GM19239 (cell line): ENCODE measurements at places on chromosomes 3 and 15.

- no peak for DNase-seq
These were observed 5.0 kb downstream of the NAA50 start for GRCh38 chr3:113741086-113741485.

GRCh38 chr3:111748132-111748531 is 110.9 kb upstream of the PHLDB2 start:
- no peak for DNase-seq

GRCh38 chr15:72319360-72319984 is 485 bp downstream of the CELF6 start:
- peak; percentile 30 for DNase-seq

- no peak for DNase-seq
These were observed 73.8 kb downstream of the AAGAB start for GRCh38 chr15:67180514-67181191.

- peak; percentile 62 for DNase-seq
These were observed 48.5 kb downstream of the CHCHD6 start for GRCh38 chr3:126752303-126753190.

- no peak for DNase-seq
These were observed 155.9 kb upstream of the ICE2 start for GRCh38 chr15:60634815-60635214.

DNA sequence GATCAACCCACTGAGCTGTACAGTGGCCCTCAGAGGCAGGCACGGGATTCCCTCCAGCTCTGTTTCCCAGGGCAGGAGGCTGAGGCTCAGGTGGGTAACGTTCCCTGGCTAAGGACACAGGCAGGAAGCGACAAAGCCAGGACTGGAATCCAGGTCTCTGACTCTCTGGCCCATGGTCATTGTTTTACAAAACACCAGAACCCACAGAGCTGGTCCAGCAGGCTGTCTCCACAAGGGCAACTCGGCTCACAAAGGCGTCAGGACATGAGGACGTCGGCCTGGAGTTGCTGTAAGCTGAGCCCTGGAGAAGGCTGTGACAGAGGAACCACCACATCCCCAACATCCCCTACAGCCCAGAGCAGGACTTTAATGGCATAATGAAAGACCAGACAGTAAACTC is 30.7 kb downstream of the NUP210 start:
- DNase-seq, result no peak

GRCh38 chr3:187889601-187890404 is 144.5 kb upstream of the BCL6 start:
- no peak for DNase-seq

- peak; percentile 16 for DNase-seq
These were observed 69.7 kb downstream of the SCN5A start for GRCh38 chr3:38579551-38580449.

DNA sequence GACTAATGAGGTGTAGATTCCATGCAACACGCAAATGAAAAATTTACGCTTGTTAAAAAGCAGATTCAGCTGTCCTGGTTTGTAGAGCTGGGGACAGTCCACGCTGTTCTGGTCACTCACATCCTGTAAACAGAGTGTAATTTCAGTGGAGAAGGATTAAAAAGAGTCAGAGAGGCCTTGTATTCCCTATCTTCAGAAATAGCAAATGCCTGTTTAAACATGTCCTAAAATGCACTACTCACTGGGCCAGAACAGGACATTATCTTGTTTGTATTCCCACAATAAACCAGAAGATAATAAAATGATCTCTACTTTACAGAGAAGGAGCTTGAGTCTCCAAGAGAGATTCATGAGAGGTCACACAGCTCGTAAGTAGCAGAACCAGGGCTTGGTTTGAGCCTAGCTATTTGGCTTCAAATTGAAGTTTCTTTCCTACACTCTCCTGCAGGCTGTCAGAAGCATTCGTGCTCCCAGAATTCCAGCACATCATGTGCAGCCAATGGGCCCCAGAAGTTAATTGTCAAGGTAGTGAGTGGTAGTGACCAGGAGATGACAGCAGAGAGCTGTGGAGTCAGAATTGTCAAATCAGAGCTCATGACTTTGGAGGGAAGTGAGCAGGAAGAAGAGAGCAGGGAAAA is 242.5 kb downstream of the ATP8B4 start:
- DNase-seq, result no peak

- DNase-seq, result no peak
These were observed 3.4 kb downstream of the LRIG1 start for GRCh38 chr3:66497288-66497984.

DNA sequence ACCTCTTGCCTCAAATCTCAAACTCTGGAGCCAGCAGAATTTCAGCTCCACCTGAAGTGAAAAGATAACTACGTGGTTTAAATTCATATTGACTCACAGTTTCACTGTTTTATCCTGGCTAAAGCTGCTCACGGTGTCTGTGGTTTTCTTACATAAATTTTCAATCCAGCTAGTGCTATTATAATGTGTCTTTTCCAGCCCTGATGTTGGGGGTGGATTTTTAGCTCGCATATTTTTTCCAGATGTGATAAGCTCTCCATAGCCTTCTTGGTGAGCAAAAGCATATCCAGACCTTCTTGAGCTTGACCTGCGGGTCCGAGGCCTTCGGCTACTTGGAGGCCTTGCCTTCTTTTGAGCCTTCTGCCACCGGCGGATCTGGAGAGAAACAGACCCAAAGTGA is 239.3 kb downstream of the DTWD1 start:
- DNase-seq, result no peak

- DNase-seq, result no peak
These were observed 44.5 kb downstream of the OXNAD1 start for GRCh38 chr3:16309558-16309957.

GRCh38 chr3:111315930-111316587 is 225.9 kb upstream of the CD96 start:
- DNase-seq, result no peak

- no peak for DNase-seq
These were observed 453 bp upstream of the LTF start for GRCh38 chr3:46465196-46465520.

- peak; percentile 74 for DNase-seq
These were observed 29.7 kb downstream of the PLXND1 start for GRCh38 chr3:129576514-129577352.

DNA sequence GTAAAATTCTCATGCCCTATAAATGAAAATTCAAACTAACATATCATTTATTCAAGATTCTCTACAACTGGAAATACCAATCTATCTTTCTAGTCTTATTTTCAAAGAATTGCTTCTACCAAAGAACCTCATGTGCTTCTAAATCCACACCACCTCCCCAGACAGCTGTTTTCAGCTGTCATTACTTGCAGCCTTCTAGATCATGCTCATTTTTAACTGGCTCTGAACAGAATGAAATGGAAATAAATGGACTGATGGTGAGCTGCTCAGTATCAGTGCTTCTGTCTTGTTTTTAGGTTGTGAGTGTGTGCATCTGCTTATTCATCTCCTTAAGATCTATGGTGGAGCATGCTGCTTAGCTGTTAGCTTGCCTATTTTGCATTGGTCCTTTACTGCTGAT is 29.4 kb downstream of the GOLGB1 start:
- DNase-seq, result no peak

DNA sequence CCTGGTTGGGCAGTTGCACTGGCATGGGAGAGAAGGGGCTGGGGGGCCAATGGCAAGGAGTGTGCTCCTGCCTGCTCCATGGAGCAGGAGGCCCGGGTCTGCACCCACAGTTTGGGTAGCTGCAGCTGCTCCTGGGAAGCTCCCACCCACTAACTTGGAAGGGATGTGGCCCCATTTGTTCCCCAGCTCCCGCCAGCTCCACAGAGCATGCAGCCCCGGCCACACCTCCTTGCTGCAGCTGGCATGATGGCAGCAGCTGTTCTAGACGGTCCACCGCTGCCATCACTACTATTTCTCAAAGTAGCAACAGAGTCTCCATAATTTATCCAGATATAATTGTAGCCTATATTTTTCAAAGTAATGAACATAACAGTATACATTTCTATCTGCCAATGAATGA is 65.8 kb downstream of the PIK3CB start:
- DNase-seq, result no peak

DNA sequence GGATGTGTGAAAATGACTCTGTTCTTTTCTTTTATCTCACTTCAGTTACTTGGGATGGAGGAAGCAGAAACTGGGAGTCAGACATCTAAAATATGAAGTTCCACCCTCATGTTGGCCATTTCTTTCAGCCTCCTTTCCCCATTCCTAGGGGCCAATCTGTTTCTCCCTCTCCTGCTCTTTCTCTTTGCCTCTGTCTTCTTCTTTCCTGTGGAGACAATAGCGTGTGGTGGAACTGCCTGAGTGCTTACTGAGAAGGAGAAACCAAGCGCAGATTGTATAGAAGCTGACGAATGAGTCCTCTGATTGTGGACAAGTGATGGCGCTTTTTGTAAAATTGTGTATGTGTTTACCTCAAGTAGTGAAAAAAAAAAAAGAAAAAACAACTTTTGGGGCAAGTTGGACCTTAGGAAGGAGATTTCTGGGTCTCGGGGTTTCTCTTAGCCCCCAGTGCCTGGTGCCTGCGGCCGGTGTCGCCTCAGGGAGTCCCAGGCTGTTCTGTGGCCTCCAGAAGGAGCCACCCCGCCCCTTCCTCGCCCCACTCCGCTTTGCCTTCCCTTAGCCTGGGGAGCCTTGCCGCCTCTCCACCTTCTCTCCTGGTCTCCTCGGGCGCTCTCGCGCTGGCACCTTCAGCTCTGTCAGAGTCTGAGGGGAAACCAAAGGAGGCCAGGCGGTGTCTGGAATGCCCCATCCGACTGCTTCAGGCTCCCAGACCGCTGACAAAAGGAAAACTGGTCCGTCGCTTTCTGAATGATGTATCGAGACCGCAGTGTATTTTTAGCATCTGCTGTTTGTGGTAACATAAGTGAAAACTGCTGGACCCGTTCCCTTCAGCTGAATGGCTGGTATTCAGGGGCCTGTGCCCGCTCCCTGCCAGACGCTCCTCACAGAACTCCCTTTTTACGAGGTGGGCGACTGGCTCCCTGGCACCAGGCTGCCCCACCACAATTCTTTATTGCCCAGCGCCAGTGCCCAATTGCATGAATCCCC is 30.1 kb downstream of the SCG5 start:
- no peak for DNase-seq

- DNase-seq, result no peak
These were observed 46.2 kb downstream of the NRG4 start for GRCh38 chr15:75966073-75966472.

GRCh38 chr3:195129072-195129643 is 141.8 kb downstream of the XXYLT1 start:
- DNase-seq, result no peak

DNA sequence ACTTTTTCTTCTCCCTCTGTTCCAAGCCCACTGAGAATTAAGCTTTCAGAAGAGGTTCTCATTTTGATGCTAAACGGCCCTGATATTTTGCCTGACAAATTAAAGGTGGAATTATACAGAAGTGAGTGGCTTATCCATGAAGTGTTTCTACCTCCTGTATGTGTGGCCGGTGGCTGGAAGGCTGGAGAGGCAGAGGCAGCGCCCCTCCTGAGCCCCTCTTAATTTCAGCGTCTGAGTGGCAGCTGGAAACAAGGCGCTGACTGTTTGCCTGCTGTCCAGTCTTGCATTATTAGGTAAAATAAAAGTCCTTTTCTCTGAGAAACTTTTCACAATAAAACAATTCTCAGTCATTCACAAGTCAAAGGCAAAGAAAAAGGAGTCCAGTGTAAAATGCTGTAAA is 685.7 kb downstream of the MCTP2 start:
- DNase-seq, result no peak

GRCh38 chr3:83426300-83426699 is 1532.5 kb upstream of the CADM2 start:
- DNase-seq, result no peak

- no peak for DNase-seq
These were observed 71.1 kb upstream of the XCR1 start for GRCh38 chr3:46098319-46098761.

- no peak for DNase-seq
These were observed 1280.4 kb downstream of the NSUN3 start for GRCh38 chr3:95343228-95343627.

DNA sequence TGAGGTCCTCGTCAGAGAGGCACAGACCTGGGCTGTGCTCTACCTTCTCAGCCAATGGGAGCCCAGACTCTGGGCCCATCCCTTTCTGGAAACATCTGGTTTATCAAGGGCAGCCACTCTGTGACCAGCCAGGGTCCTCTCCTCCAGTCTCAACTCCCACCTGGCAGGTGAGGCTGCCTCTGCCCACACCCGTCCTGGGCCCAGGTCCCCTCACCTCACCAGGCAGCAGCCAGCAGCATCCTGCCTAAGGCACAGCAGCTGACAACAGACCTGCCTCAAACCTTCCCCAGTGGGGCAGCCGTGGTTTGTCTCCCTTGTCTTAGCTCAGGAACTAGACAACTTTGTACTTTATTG is 8.7 kb upstream of the VIPR1 start:
- no peak for DNase-seq

DNA sequence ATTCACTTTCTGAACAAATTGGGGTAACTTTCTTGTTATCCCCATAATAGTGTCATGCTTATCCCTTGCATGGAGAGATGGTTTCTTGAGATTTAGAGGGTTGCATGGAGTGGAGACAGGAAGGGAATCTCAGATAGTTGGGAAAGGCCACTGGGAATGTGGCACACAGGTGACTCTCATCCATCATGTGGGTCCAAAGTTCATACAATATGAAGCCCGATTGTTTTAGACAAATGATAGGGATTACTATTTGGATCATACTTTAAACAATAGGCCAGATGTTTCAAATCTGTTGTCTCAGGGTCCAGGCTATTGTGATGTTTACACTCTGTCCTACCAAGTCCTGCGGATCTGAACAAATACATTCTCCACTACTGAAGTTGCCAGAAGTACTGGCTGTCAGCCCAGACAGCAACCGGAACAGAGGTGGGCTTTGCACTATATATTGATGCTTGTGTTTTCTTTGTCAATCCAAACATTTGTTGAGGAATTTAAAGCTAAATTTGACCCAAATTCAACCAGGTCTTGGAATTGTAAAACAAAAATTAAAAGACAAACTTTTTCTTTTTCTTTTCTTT is 39.2 kb upstream of the NMNAT3 start:
- no peak for DNase-seq

GRCh38 chr15:94255540-94255939 is 24.2 kb downstream of the MCTP2 start:
- DNase-seq, result no peak

- no peak for DNase-seq
These were observed 89.4 kb downstream of the CD47 start for GRCh38 chr3:108001457-108001856.
